ENCODE measurements at places on chromosomes 13 and 19. TPM values are rescaled to one million over a fixed set of nuclear protein-coding genes. Genes with fewer than 3 reads are reported as not detected.

The IGFL2 gene
- not detected for total RNA-seq

The SIGLEC8 gene
- not detected for total RNA-seq

The MVB12A gene
- 55.2 TPM for total RNA-seq

The CTXN1 gene
- total RNA-seq: 0.78 TPM

The AKAP11 gene
- total RNA-seq: 42.3 TPM

The COMMD6 gene
- 129 TPM for total RNA-seq

The GGN gene
- total RNA-seq: not detected

The LENG9 gene
- total RNA-seq: 2.5 TPM

All from activated naive CD4-positive, alpha-beta T cell treated with anti-CD3 and anti-CD28 coated beads, Interleukin-2, amount 50 U/mL, for 72 hours (primary cell).